ENCODE measurements at places on chromosomes 16 and 17.
A peak's percentile ranks its signal among the peaks of the same experiment; 100 is the strongest.

GRCh38 chr17:17395246-17395802, 81.5 kb upstream of the MED9 start:
- no peak for DNase-seq

DNA sequence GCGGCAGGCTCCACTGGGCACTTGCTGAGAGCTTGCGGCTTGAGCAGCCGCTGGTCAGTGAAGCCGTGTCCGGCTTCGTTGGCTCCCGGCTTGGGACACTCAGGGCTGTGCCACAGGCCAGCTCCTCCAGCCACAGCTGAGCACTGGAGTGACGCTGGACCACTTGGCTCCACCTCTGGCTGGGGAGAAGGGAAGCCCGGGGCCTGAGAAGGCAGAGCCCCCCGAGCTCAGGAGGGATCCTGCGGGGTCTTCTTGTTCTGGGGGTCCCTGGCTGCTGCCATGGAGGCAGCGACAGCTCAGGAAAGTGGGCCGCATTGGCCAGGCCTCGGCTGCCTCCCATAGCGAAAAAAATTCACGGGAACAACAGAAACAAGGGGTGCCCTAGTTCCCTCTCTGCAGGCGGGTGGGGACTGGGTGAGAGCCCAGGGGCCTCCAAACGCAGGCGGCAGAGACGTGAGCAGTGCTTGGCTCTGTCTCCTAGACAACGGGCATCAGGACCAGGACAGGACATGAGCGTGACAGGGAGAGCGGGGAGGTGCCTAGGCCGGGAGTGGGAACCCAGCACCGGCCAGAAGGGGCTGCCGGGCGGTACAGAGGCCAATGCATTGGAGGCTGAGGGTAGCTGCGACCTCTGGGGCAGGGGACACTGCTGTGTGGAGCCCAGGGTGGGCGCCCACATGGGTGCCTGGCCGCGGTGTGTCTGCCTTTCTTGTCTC, 37.7 kb downstream of the SLC7A5 start:
- DNase-seq: no peak

DNA sequence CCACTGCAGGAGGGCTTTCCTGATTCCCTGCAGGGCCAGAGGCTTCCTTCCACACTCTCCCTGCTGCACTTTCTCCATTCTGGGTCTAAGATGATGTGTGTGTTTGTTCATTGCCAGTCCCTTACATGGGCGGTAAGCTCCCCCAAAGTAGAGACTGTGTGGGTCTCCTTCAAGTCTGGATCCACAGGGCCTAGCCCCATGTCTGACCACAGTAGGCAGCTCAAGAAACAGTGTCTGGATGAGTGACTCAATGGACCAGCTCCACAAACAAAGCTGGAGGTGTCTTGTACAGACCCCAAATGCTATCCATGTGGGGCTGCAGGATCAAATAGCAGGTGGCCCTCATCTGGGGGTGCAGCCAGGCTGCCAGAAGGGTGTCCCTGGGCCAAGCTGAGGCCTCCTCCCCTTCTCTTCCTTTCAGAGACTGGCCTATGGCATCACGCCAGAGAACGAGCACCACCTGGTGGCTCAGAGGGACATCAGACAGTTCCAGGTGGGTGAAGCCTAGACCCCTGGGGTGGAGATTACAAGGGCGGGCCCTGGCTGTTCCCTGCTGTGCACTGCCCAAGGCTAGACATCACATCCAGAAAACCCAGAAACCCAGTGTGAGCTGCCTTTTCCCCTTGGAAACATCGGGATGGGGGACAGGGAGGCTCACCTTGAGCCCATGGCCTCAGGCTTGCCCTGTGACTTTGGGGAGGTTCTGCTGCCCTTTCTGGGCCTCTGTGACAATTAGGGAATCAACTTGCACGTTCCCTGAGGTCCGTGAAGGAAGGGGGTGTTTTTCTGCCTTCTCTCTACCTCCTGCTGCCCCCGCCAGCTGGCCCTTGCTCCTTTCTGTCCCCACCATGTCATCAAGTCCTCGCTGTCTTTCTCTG, 45.9 kb downstream of the SLC6A2 start:
- no peak for DNase-seq

GRCh38 chr16:55189224-55189623, 134.8 kb upstream of the IRX6 start:
- no peak for DNase-seq

DNA sequence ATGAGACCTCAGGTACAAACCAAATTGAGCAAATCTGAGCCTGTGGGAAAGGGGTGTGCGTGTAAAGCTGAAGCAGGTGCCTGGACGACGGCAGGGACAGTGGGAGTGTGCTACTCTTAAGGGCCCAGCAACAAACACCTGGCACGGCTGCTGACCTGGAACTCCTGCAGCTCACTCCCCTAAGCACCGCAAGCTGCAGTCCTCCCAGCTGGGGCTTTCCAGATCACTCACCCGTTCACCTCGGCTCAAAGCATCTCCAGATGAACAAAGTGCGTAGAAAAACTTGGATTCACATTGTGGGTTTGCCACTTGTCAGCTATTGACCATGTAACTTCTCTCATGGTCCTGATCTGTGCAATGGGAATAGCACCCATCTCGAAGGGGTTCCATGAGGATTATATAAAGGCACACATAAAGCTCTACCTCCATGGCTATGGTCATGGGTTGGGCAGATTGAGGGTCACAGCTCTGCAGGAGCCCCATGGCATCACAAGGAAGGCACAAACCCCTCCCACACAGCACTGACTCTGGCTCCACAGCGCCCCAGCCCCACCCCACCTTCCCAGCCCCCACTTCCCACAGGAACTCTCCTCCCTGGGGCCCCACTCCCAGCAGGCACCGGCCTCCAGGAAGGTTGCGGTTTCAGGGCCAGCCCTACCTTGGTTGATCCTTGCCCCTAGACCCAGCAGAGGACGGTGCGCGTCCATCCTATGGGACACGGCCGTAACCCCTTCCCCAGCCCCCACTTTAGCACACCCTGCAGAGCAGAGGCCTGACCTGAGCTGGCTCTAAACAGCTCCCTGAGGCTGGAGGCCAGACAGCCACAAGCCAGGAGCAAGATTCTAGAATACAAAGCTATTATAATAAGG, 21.9 kb downstream of the ST3GAL2 start:
- DNase-seq: peak; percentile 64

DNA sequence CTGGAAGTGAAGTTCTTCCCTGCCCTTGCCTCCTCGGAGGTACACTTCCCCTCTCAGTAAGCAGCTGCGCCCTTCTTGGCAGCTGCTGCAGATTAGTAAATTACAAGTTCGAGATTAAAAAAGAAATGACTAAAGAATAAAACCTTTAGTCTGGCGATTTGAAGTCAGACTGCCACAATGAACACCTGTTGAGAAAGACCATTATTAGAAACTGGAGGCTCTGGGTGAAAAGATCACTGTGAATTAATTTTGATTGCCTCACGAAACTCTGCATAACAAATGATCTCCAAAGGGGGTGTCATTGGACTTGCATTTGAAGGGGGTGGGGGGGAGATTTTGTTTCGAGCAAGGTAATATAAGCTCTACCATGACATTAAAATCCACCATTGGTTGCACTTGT, 39.3 kb downstream of the SALL1 start:
- no peak for DNase-seq

DNA sequence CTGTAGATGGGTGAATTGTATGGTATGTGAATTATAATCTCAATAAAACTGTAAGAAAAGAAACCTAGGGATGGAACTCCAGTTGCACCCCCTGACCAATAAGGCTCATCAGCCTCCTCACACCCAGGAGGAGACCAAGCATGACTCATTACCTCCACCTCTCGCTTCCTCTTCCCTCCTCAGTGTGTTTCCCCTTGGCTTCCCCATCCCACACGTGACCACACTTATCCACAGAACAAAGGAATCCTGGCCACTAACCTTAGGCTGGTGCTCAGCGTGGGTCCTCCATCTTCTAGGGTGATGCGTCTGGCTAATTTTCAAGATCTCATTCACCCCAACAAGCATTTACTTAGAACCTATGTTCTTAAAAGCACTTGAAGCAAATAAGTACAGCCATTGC, 36.2 kb upstream of the MAP3K14 start:
- DNase-seq: peak; percentile 63

- no peak for DNase-seq
These were observed 6.2 kb downstream of the C16orf89 start for GRCh38 chr16:5059386-5060072.

- no peak for DNase-seq
These were observed 18.1 kb downstream of the NKD1 start for GRCh38 chr16:50566014-50566962.

- DNase-seq: no peak
These were observed 33.7 kb downstream of the TADA2A start for GRCh38 chr17:37440424-37440823.

- no peak for DNase-seq
These were observed 723 bp downstream of the TRIM37 start for GRCh38 chr17:59105852-59106462.

Measured in GM06990 (cell line).